ENCODE measurements at places on chromosomes 4 and X.

- DNase-seq = no peak
These were observed 435.6 kb downstream of the FAT4 start for GRCh38 chr4:125750399-125750798.

DNA sequence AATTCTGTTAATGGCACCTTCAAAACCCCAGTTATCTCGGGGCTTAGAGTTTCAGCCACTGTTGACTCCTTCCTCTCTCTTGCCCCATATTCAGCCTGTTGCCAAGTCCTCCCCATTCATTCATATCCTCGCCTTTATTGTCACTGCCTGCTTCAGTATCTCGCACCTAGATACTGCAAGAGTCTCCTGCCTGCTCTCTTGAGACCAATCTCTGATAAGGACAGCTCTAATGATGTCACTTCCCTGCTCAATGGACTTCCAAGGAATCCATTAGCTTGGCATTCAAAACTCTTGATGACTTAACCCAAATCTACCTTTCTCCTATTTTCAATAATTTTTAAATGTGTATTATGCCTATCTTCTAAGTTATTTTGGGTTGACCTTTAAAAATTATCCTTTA, 1.1 kb upstream of the UBE2A start:
- DNase-seq = no peak

- DNase-seq = no peak
These were observed 423.1 kb downstream of the TEX13C start for GRCh38 chrX:125742811-125743210.

DNA sequence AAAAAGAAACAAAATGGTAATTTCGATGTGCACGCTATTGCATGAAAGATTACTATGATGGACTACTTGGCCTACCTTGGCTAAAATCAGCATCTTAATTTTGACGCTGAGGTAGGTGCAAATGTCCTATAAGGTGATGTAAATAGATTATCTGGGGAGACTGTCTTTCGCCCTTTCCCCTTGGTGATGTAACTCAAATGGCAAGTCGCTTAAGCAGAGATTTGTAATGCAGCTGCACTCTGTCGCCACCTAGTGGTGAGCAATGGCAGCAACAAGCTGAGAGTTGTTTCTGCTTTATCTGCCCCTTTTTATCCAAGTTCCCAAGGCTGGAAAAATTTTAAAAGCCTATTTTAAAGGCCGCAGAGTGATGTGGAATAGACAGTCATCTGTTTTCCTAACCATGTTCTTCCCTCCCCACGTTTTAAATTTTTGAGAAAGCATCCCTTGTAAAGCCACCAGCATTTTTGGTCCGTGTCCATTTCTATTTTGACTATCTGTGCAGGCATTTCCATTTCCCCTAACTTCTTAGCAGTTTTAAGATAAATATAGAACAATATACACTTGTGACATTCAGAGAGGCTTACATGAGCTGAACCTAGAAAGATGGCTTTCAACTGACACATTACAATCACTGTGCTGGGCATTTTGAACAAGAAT, 62.4 kb upstream of the PDLIM3 start:
- DNase-seq = peak; percentile 59

DNA sequence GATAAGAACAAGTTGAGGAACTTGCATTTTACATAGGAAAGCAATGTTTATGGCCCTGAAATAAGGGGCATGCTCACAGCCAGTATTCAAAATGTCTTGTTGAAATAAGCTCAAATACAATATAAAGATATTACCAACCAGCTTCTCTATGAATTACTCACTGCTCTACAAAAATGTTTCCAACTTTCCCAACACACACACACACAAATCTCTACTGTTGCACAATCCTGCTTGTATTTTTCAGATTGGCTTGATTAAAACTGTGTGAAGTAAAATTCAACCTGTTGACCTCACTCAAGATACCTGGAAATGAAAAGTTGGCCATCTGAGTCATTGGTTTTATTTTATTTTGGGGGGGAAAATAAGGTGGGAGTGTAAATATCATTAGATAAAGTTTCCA, 128.6 kb downstream of the CHIC2 start:
- DNase-seq = no peak

- DNase-seq = no peak
These were observed 30.2 kb upstream of the GRIA3 start for GRCh38 chrX:123153846-123154335.

All from stimulated activated CD8-positive, alpha-beta memory T cell treated with anti-CD3 and anti-CD28 coated beads, Interleukin-4, amount 100 ng/mL, for 4 hours (primary cell).